ENCODE measurements at places on chromosomes 2 and 18.

DNA sequence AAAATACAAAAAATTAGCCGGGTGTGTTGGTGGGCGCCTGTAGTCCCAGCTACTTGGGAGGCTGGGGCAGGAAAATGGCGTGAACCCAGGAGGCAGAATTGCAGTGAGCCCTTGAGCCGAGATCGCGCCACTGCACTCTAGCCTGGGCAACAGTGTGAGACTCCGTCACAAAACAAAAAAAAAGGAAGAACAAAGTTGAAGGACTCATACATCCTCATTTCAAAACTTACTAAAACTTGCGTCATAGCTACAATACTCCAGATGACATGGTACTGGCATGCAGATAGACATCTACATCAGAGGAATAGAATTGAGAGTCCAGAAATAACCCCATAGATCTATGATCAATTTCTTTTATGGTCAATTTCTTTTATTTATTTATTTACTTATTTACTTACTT, 13.6 kb upstream of the CYP27C1 start:
- no peak for DNase-seq

GRCh38 chr2:24924732-24925131, 4.7 kb upstream of the ADCY3 start:
- DNase-seq = peak; percentile 34

GRCh38 chr2:23083966-23084365, 301.0 kb upstream of the KLHL29 start:
- DNase-seq = no peak

DNA sequence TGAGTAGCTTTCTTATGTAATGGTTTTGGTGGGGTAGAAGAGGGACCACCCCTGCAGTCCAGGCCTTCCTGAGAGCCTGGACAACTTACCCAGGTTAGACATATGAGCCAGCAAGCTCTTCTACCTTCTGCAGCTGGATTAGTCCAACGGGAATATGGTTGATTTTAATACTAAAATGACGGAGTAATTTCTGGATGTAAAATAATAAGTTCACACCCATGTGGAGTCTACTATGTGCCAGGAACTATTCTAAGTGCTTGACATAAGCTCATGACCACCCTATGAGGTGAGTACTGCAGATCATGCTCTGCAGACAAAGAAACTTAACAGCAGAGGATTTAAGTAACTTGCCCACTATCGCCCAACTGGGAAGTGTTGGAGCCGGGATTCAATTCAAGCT, 45.5 kb downstream of the DPP4 start:
- DNase-seq = no peak

DNA sequence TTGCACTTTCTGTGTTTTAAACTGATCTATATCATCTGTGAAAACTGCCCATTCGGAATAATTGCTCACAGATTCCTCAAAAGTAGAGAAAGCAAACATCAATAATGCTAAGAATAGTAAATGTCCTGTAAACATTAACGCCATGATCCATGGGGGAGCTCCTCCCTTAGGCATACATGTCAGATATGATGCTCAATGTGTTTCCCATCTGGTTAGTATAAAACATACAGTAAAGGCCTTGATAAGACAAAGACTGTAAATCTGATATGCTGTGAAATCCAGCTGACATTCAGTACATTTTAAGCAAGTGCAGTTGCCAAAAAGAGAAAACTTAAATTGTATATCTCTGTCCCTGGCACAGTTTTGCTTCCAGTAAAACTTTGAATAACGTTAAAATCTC, 2.1 kb downstream of the DSEL start:
- DNase-seq = no peak

- DNase-seq = no peak
Observed at GRCh38 chr2:171253900-171254650, 93.4 kb upstream of the TLK1 start.

DNA sequence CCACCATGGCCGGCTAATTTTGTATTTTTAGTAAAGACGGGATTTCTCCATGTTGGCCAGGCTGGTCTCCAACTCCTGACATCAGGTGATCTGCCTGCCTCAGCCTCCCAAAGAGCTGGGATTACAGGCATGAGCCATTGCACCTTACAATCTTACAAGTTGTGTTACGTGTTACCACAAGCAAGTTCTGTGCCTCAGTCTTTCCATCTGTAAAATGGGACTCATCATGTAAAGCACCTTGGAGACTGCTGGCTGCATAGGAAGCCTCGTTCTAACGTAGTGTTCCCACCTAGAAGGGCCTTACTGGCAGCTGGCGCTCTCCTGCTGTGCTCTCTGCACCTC, 10.0 kb downstream of the DNAJB2 start:
- DNase-seq = no peak

GRCh38 chr18:7889515-7889914, 322.4 kb downstream of the PTPRM start:
- no peak for DNase-seq

DNA sequence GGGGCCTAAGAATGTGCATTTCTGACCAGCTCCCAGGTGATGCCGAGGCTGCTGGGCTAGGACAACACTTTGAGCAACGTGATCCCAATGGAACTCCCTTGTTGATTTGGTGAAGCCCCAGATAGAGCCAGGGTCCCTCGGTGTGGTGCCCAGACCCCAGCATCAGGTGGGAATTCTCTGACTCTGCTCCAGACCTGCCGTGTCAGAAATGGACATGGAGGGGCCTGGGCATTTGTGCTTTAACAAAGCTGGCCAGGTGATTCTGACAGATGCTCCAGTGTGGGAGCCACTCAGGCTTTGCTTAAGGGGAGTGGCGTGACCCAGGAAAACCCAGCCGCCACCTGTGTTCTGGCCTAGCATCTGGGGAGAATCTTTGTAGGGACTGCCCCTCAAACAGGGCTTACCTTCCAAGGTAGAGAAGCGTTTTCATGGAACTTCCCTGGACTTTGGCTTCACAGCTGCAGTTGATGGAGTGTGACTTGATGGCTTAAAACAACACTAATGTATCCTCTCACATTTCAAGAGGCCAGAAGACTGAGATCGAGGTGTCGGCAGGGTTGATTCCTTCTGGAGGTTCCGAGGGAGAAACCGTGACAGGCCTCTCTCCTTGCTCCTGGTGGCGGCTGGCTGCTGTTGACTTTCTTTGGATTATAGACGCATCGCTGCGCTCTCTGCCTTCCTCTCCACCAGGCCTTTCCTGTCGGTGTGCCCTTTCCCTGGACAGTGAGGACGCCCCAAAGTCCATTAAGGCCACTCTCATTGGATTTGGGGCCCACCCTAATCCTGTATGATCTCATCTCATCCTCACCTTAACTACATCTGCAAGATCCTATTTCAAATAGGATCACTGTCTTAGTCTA, 57.0 kb upstream of the HDAC4 start:
- no peak for DNase-seq

GRCh38 chr2:236498369-236498768, 71.3 kb upstream of the ACKR3 start:
- DNase-seq = no peak

DNA sequence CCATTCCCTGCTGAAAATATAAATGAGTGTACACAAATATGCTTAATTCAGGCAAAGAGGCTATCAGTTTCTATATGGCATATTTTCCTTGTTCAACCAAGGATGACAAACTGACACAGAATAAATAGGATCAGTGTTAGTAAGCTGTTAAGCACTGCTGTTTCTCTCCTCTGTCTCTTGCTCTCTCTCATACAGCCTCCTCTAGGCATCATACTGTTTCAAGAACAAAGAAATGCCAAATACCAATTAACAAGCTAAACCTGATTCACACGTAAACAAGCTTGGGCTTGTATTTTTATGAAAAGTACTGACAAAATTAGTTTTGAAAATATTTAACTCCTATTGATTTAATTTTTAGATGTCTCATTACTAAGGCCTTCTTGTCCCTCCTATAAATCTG, 1027.2 kb upstream of the ACVR2A start:
- no peak for DNase-seq

DNA sequence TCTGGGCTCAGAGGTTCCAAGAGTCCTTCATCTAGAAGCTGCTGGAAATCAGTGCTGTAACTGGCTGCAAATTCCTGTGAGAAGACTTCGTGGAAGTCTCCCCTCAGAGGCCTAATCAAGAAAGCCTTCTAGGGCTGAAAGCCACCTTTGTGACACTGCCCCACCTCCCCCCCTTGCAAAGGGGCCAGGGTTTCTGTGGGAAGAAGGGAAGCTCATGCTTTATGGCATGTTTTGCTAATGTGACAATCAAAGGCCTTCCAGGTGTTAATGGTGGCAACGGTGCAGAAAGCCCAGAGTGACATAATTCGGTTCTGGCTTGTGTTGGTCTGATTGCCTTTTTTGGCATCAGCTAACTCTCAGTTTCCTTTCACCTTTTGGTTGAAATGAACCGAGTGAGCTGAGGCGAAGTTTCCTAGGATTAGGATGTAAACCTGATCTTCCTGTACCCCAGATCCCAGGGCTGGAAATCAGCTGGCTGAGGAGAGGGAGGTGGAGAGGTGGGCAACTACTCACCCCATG, 126.9 kb upstream of the TRIB2 start:
- DNase-seq = no peak

DNA sequence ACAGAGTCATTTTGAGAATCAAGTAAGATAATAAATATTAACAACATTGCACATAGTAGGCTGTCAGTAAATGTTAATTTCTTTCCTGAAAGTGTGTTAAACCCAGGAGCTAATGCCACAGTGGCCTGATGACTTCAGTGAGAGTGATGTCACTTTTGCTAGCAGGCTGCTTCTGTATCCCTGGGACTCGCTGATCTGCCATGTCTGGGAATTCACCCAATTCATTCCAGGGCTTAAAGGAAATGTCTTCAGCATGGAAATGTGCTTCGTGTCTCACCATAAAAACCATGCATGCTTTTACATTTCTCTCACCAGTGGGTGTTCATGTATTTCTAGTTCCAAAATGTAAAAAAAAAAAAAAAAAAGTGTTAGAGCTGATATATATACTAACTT, 56.8 kb upstream of the MAPRE3 start:
- no peak for DNase-seq

- DNase-seq = no peak
Observed at GRCh38 chr2:227545990-227546389, 52.7 kb upstream of the SCYGR2 start.

GRCh38 chr2:147033044-147033443, 811.8 kb upstream of the ACVR2A start:
- no peak for DNase-seq

DNA sequence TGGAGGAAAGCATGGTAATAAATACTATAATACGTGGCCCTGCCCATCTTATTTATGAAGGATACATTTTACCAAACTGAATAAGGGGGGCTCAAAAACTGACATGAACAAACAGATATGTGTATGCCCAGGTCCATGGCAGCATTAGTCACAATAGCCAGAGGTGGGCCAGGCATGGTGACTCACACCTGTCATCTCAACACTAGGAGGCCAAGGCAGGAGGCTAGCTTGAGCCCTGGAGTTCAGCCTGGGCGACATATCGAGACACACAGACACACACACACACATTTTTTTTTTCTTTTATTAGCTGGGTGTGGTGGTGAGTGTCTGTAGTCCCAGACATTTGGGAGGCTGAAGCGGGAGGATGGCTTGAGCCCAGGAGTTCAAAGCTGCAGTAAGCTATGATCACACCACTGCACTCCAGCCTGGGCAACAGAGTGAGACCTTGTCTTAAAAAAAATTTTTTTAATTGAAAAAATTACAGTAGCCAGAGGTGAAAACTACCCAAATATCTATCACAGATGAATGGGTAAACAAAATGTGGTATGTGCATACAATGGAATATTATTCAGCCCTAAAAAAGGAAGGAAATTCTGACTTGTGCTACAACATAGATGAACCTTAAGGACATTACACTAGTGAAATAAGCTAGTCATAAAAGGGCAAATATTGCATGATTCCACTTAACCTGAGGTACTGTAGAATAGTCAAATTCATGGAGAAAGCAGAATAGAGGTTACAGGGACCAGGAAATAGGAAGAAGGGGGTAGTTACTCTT, 8.0 kb downstream of the ATP8B1 start:
- DNase-seq = no peak

- DNase-seq = no peak
Observed at GRCh38 chr18:39946623-39947061, 2008.4 kb upstream of the PIK3C3 start.

DNA sequence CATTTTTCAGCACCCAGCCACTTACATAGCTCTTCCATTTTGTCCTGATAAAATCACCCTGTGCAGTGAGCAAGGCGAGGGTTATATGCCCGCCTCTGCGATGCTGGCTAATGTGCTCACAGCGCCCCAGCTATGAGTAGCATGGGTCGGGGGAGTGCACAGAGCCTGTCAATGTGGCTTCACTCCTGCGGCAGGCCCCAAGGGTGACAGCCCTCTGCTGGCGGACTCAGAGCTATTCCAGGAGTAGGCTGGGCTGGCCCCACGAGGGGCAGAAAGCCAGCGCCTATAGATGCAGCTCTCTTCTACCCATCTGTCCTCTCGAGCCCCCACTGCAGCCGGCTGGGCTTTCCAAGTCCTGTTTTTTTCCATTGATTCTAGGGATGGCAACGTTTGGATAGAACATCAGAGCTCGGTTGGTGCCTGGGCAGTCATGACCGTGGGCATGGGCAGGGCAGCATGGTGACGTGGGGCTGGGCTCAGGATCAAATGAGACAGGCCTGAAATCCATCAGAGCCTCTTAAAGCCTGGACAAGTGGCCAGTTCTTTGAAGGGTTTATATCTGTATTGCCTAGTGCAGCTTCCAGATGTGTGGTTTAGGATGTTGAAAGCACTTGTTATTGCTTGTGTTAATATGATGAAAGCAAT, 134.7 kb downstream of the MCFD2 start:
- DNase-seq = no peak

- no peak for DNase-seq
Observed at GRCh38 chr2:200399636-200400035, 93.1 kb downstream of the SPATS2L start.

DNA sequence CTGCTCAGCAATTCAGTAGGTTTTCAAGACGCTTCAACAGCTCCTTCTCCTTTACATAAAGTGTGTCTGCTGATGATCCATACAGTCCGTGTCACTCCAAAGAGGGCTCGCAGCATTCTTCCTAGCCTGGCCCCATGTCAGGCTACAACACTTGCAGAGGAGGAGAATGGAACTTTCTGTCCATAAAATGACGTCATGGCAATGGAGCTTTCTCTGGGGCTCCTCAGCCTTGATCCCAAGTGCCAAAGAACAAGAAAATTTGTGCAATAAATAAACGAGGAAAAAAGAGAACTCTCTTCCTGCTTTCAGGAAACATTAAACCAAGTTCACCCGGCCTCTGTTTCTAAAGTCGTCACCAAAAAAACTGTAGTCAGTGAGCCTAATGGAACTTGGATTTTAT, 199.5 kb upstream of the MEIS1 start:
- DNase-seq = no peak
